AG04450 (cell line): ENCODE measurements at places on chromosomes 7 and 10.

GRCh38 chr7:43658718-43659548, 70.4 kb downstream of the COA1 start:
- DNase-seq: no peak

DNA sequence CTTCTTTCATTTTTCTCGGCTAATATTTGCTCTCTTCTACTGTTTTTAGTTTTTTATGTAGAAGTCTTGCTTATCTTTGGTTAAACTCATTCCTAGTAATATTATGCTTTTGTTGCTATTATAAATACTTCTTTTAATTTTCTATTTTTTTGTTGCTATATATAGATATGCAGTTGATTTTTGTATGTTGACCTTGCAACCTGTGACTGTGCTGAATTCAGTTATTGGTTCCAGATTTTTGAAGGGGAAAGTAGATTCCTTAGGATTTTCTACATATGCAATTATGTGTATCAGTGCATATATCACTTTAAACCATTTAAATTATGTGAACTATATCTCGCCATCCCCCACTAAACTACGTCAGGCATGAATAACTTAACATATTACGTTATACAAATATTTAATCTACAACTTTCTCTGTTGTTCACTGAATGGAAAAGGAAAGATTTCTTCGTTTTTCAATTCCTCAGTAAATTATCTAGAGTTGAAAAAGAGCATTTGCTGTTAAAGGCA, 71.5 kb downstream of the IDE start:
- DNase-seq: no peak

- no peak for DNase-seq
Measured at GRCh38 chr10:30007406-30007805, 52.0 kb downstream of the JCAD start.

- DNase-seq: no peak
Measured at GRCh38 chr10:126207851-126208250, 180.4 kb downstream of the ADAM12 start.

DNA sequence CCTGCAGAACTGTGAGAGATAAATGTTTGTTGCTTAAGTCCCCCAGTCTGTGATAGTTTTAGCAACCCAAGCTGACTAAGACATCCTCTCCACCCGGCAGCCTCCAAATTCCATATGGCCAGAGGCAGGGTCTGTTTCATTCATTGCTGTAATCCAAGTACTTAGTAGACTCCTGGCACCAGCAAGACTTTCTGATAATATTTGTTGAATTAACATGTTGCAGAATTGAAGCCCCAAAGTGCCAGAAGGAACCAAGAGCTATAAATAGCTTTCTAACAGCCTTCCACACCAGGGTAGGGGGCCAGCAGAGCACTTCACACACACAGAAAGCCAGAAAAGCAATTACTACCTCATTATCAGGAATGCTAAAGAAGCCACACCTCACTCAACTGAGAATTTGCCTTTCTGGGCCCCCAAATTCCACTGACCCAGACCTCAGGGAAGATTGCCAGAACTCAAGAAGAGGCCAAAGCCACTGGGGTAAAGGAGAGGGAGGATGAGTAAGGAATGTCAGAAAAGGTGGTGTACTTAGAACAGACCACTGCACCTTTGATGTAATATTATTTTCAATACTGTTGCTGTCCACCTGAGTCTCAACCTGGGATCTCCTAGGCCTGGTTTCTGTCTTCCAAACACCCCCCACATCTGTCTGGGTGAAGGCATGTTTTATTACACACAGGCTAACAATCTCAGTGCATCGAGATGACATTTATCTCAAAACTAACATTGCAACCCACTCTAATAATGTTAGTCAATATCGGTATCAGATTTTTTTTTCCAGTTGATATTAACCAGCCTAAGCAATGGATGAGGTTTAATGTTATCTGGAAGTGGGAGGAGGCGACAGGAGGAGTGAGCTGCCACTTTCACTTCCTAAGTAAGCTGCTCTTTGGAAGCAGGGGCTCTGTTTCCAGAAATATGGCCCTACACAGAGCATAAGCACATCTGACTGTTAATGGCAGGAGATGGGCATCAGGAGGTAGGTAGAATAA, 5.5 kb downstream of the NOD1 start:
- DNase-seq: no peak

DNA sequence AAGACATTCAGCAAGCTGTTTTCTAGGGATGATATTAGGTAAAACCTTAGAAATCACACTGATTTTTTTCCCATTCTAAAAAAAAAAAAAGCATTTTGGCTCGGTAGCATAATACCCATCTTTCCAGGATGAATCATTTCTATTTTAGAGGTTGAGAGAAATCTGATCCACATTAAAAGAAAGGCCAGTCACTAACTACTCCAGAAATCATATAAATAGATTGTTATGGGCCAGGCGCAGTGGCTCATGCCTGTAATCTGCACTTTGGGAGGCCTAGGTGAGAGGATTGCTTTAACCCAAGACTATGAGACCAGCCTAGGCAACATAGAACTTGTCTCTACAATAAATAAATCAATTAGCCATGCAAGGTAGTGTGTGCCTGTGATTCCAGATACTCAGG, 164.3 kb downstream of the BAMBI start:
- DNase-seq: no peak

- DNase-seq: no peak
Measured at GRCh38 chr10:89241486-89242344, 9.9 kb downstream of the LIPA start.

DNA sequence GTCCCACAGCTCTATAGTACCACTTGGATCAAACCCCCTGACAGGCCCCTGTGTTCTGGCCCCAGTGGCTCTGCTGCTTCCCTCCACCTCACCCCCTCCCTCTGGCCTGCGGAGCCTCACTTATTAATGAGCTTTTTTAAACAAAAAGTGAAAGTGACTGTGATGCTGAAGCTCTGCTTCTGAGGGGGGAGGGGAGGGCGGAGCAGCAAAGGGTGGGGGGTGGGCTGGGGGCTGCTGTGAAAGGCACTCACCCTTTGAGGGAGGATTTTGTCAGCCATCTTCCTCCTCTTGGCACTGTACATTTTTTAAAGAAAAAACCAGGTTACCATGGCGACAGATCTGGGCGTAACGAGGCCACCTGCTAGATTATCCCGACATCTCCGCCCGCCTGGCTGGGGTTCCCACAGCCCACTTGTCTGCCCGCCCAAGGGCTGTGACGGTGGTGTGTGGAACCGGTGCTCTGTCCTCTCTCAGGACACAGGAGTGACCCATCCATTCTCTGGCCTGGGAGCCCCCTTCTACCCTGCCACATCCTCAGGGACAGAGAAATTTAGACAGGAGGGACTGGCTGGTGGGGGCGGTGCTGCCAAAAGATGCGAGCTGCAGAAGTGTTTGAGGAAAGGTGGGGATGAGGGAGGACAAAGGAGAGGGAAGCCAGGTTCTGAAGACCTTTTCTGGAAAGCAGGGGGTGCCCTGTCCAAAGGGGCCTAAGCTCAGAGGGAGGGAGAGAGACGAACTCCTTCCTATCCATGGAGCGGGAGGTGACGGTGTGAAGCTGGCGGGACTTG, 4.9 kb downstream of the SMARCD3 start:
- DNase-seq: no peak
